ENCODE measurements at places on chromosomes 11 and 22.

- no peak for DNase-seq
Observed at GRCh38 chr11:43845816-43846215, 34.8 kb upstream of the ALKBH3 start.

DNA sequence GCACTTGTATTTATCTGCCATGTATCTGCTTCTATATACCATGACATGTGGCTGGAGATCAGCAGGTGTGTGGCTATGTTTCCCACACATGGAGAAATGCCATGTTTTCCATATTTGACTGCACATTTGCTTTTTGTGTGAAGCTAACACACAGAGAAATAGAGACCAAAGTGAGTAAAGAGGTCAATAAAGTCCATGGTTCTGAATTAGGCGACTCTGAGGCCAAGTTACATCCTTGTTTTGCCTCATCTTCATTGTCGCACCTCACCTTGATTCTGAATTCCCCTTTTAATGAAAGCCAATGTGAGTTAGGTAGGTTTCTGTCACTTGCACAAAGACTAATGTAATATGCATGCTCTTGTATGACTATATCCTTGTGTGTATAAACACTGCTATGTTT lies 194.1 kb downstream of the INSC start:
- no peak for DNase-seq

DNA sequence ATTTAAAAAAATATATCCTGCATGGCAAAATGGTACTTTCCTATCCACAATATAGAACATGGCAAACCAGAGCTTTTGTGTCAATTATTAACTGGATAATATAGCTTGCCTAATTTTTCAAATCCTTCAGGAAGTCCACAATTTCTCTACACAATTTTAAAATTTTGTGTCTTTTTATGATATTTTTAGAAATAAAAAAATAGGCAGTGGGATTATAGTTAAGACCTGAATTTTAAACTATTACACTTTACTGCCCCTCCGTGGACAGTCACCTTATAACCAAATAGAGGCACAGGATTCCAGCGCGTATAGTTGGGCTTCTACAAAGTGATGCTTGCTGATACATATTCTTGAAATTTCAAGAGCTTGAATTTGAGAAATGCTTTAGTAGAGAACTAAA lies 2.1 kb upstream of the DMC1 start:
- DNase-seq = peak; percentile 70

- peak; percentile 79 for DNase-seq
Observed at GRCh38 chr11:96254087-96254486, 88.9 kb downstream of the MAML2 start.

- no peak for DNase-seq
Observed at GRCh38 chr22:45717789-45718188, 46.2 kb downstream of the ATXN10 start.

DNA sequence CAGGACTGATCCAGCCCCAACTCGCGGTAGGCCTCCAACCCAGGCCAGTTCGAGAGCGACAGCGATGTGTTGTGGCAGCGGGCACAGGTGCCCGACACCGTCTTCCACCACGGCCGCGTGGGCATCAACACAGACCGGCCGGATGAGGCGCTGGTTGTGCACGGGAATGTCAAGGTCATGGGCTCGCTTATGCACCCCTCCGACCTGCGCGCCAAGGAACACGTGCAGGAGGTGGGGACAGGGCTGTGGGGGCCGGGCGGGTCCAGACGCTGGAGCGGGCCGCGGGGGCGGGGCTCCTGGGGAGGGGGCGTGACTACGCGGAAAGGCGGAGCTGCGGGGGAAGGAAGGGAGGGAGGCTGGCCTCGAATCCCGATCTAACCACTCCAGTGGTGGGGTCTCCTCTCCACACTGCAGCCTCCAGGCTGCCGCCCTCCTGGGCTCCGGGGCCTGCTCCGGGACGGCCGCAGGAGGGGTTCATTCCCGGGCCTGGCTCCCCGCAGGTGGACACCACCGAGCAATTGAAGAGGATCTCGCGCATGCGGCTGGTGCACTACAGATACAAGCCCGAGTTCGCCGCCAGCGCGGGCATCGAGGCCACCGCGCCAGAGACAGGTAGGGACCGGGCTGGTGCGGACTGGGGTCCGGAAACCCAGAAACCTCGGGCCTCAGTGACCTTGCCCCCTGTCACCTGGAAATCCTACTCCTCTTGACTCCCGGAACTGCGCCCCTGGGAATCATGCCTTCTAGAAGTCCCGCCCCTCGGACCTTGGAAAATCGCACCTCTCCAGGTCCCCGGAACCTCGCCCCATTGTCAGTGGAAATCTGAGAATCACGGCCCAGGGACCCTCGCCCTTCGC lies 14.9 kb downstream of the TMEM258 start:
- DNase-seq = peak; percentile 47

- DNase-seq = no peak
Observed at GRCh38 chr11:2750101-2750681, 50.4 kb upstream of the KCNQ1OT1 start.

Data from muscle of leg (tissue), 16 donors.